ENCODE measurements at places on chromosomes 1 and 21.

DNA sequence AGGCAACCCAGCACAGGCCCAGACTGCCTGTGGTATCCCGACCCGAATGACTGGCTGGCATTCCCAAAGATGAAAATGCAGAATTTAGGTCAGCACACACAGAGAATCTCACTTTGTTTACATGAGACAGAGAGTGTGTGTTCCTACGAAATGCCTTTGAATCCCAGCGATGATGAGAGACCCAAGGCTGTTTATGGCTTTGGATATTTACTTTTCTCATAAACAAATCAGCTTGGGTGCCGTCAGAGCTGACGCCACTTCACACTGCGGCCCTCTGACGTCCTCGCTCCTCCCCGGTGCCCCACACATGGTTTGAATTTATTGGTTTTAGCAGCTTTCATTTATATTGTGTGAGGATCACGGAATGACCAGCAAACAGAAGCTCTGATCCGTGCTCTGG lies 18.7 kb downstream of the TRABD2B start:
- DNase-seq = no peak

DNA sequence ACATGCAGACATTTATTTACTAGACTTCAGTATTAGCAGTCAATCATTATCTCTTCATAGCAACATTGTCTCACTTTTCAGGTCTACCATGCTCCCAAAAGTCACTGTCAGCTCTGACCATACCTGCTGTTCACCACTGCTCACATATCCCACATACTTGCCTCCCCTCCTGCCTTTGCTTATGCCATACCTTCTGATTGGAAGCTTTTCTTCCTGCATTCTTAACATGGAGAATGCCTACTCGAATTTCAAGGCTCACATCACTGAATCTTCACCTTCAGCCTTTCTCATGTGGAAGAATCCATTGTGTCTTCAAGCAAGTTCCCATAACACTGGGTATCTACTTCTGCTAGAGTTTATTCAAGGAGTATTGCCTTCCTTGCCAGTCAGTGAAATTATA lies 135.4 kb downstream of the NTNG1 start:
- no peak for DNase-seq

DNA sequence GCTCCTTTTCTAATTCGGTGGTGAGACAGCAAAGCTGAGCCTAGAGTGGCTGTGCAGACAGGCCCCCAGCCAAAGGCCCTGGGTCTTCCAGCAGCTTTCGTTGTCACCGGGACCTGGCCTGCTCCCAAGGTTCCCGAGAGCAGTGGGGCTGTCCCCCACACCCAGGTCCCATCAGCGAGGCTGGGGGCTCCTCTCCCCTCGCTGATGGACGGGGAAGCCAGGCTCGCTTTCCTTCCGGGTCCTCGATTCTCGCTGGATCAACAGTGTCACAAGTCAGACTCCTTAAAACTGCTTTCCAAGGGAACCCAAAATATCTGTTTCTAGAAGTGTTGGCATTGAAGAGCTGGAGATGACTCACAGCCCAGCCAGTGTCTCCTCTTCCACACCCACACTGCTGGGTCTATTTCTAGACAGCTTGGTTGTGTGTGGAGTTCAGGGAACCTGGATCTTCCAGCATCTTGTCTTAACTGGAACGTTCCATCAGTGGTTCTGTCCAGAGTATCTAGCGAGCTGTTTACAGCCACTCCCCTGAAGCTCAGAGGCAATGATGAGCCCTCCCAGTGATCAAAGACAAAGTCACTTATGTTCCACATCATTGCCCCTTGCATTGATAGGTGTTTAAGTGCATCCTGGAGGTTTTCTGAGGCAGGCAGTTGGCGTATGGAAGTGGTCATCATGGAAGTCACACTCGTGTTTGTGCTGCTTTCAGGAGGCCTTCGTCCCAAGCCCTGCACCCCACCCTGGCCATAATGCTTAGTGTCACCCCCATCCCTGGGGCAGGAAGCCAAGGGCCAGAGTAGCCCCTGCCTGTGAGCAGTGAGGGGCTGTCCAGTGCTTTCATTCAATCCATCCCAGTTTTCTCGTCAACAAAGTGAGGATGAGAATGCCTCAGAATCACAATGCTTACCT lies 35.2 kb downstream of the RRP1 start:
- DNase-seq = peak; percentile 30

GRCh38 chr21:39968010-39968409 lies 100.8 kb downstream of the PCP4 start:
- DNase-seq = no peak

DNA sequence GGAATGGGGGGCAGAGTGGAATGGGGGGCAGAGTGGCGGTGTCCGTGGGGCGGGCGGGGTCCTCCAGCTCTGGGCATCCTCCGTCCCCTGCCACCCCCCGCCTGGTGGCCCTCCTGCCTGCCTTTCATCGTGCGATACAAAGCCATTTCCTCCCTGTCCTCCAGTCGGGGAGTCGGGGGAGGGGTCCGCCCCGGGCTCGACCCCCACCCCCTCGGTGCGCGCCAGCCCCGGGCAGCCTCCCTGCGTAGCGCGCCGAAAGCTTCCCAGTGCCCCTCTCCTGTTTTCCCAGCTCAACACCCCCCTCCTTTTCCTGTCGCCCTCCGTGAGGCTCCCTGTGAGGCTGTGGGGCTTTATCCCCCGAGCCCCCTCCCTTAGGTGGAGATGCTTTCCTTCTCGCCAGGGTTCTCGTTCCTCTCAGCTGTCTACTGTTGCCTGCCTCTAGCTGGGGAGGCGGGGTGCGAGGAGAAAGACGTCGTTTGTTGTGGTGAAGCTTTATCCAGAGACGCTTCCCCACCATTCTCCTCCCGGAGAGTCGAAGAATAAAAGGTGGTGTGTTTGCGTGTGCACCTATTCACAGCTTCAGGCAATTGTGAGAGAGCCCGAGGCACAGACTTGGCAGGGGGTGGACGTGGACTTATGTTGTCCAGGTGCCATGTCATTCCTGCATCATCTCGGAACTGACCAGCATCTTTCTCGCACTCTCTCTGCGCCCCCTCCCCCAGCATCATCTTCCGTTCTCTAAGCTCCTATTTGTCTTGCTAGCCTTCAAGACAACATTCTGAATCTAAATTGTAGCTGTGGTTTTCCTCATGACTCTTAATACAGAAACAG lies 848 bp downstream of the DNM3 start:
- DNase-seq = no peak

DNA sequence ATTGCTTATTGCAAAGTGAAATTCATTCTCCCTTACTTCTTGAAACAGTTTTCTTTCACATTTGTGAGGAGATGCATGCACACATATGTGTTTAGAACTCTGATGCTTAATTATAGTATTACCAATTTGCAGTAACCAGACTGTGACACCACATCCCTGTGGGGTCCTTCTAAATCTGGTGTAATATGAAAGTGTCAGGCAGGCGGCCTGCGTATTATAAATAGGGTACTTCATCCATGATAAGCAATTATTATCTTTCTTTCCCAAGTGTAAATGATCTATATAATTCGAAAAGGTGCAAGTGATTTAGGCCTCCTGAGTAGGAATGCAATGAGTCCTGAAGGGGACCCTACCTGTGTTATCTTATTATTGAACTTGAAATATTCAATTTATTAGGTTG lies 876 bp downstream of the EFCAB7 start:
- DNase-seq = peak; percentile 48

- DNase-seq = no peak
These were observed 48.7 kb downstream of the NTMT2 start for GRCh38 chr1:170194451-170194850.

DNA sequence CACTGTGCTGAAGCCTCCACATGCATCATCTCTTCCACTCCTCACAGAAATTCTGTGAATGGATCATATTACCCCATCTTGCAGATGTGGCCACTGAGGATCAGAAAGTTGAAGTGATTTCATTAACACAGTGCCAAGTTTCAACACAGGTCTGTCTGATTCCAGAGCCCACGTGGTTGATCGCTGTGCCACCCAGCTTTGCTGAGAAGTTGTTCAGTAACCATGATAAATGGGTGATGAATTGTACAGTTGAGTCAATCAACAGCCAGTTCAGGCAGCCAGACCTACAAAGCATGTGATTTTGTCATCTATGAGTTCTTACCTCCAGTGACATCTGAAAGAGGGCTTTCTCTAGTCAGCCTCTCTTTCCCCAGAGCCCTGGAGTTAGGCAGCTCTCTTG lies 61.8 kb upstream of the GRHL3 start:
- no peak for DNase-seq

GRCh38 chr1:205709640-205710039 lies 29.3 kb upstream of the SLC45A3 start:
- no peak for DNase-seq

DNA sequence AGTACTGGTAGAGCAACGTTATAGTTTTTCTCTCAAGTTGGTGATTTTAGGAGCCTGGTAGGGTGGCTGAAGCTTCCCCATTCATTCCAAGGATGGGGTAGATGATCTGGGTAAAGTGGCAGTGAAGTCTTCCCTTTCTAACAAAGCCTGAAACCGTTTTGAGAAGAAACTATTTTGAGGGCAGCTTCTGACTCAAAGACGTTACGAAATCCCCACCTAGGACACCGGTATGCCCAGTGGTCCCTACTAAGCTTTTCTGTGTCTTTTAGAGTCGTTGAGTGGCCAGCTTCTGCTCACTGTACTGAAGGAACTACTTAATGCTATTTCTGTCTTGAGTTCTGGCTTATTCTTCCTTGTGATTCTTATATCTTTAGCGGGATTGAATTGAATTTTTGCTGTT lies 1.4 kb downstream of the WDTC1 start:
- DNase-seq = no peak

GRCh38 chr1:11981378-11982009 lies 1.2 kb downstream of the MFN2 start:
- no peak for DNase-seq

- no peak for DNase-seq
These were observed 71.4 kb upstream of the ESRRG start for GRCh38 chr1:216794586-216794985.

- no peak for DNase-seq
These were observed 107.7 kb upstream of the CACYBP start for GRCh38 chr1:174892016-174892415.

- DNase-seq = no peak
These were observed 30.2 kb downstream of the RAVER2 start for GRCh38 chr1:64775113-64775512.

- DNase-seq = no peak
These were observed 44.0 kb upstream of the ZC3H12A start for GRCh38 chr1:37430103-37430985.

- DNase-seq = no peak
These were observed 79.2 kb downstream of the CD34 start for GRCh38 chr1:207831517-207832327.

DNA sequence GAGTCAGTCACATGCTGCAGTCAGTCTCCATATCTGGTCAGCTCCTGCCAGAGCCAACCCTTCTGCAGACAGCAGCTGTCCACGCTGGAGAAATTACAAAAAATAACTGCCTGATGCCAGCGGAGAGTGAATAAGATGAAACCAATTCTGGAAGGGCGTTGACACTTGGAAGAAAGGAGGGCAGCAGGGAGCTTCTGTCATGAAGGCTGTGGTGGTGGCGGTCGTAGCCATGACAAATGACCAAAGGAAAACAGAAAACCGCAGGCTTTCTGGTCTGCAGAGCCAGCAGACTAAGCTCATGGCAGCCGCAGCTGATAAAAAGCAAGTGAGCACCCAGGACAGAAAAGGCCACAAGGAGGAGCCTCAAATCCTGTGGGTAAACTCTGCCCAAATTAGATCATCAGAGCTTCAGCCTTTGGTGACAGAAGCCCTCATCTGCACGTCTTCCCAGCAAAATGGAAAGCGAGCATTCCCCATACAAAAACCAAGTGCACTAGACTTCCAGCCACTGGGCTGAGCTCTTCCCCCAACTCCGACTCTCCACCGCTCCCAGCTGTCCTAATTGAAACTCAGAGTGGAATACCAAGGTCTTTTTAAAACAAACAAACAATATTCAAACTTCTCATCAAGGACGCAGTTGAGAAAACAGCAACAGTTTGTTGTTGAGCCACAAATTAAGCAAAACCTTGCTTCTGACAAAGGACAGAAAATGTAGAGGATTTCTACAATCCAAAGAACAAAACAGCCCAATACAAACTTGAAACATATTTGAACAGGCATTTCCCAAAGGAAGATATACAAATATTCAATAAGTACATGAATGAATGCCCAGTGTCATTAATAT lies 28.7 kb downstream of the RSPH1 start:
- peak; percentile 28 for DNase-seq

- DNase-seq = no peak
These were observed 135.3 kb upstream of the VANGL1 start for GRCh38 chr1:115506518-115506917.

GRCh38 chr1:225522588-225523262 lies 94.9 kb upstream of the LBR start:
- DNase-seq = no peak

GRCh38 chr1:9780554-9781110 lies 43.1 kb downstream of the CLSTN1 start:
- no peak for DNase-seq

DNA sequence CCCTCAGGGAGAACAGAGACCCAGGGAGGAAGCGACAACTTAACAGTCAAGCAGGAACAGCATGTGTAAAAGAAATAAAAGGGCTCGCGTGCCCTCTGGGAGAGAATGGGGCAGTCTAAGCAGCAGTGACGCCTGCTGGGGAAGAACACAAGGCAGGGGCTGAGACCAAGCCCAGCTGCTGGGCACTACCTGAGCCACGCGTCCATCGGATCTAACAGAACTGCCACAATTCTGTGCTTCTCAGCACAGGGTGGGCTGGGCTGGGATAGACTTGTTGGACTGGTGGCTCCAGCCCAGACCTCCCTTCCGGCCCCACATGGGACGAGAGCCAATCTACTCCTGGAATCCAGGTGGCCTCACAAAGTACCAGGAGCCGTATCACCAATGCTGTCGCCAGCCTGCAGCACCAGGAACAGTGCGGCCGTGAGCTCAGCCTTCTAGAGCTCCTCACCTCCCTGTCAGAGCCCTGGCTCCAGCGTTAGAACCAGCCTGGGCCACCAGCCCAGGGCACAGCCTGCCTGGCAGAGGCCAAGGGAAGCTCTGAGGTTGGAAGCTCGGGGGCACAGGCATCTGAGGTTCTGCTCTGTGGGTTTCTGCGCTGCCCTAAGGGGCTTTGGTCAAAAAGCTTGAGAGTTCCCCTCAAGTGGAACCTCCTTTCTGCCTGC lies 7.4 kb downstream of the LRRC47 start:
- no peak for DNase-seq

- DNase-seq = no peak
These were observed 83.4 kb downstream of the RUNX3 start for GRCh38 chr1:24846671-24847070.

DNA sequence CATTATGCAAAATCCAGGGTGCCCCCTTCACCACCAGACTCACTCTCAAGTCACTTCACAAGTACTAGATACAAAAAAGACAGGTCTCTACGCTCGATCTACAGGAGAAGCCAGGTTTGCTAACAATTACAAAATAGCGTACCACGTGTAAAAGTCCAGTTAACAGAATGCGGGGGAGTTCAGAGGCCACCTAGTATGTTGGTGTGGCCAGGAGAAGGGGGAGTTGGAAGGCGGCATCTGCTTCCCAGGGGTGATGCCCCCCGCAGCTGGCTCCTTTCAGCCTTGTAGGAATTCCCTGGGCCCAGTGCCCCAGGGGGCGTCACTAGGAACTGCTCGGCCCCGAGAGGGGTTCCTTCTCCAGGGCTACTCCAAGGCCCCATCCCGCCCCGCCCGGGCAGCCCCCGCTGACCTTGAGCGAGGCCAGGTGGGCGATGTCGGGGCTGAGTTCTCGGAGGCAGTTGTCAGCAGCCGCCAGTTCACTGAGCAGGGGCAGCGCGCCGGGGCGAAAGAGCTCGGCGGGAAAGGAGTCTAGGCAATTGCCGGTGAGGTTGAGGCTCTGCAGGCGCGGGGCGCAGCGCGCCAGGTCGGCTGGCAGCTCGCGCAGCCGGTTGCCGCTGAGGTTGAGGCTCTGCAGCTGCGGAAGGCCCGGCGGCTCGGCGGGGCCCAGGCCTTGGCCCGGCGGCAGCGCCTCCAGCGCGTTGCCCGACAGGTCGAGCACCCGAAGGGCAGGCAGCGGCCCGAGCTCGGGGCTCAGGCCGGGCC lies 664 bp downstream of the LRRC47 start:
- DNase-seq = no peak
